Esophagus squamous epithelium (tissue), 5 donors: ENCODE measurements at places on chromosomes 1 and 21.

- no peaks in the 10 kb centered on the region for H3K4me1 ChIP-seq
- H3K27ac ChIP-seq: no peak overlapping the region
- no peaks in the 10 kb centered on the region for H3K36me3 ChIP-seq
- no peaks in the 10 kb centered on the region for H3K27me3 ChIP-seq
Observed at GRCh38 chr1:48859456-48859855, 82.8 kb upstream of the BEND5 start.

GRCh38 chr21:46425571-46425970 is 33.1 kb upstream of the DIP2A start:
- no peak overlapping the region for H3K27ac ChIP-seq
- peaks cover 94% of the 10 kb centered on the region for H3K36me3 ChIP-seq
- no peaks in the 10 kb centered on the region for H3K27me3 ChIP-seq
- no peak for DNase-seq
- H3K4me1 ChIP-seq: no peaks in the 10 kb centered on the region

- H3K27me3 ChIP-seq: no peaks in the 10 kb centered on the region
- H3K4me3 ChIP-seq: no peak overlapping the region
- no peak for DNase-seq
- no peaks in the 10 kb centered on the region for H3K36me3 ChIP-seq
Observed at GRCh38 chr1:5492846-5493245, 499.4 kb downstream of the NPHP4 start.

DNA sequence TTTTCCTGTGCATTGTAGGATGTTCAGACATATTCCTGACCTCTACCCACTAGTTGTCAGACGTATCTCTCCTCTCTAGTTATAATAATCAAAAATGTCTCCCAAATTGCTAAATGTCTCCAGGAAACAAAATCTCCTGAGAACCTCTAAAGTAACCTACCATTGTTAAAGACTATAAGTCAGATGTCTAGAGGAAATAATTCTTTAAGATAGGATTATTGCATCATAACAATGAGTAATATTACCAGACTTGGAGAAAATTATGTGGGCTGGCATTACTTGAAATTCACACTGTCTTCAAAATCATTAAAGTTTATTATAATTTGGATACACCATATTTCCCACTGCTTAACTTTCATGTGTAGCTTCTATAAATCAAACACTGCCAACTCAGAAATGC is 643.0 kb upstream of the ADGRL2 start:
- DNase-seq: no peak
- no peak overlapping the region for H3K4me3 ChIP-seq
- no peaks in the 10 kb centered on the region for H3K36me3 ChIP-seq
- no peak overlapping the region for H3K27ac ChIP-seq

- peaks cover 88% of the 10 kb centered on the region for H3K27me3 ChIP-seq
- no peaks in the 10 kb centered on the region for H3K36me3 ChIP-seq
- DNase-seq: no peak
- no peak overlapping the region for H3K4me3 ChIP-seq
- H3K27ac ChIP-seq: no peak overlapping the region
Observed at GRCh38 chr1:2799811-2800663, 1.5 kb downstream of the TTC34 start.

DNA sequence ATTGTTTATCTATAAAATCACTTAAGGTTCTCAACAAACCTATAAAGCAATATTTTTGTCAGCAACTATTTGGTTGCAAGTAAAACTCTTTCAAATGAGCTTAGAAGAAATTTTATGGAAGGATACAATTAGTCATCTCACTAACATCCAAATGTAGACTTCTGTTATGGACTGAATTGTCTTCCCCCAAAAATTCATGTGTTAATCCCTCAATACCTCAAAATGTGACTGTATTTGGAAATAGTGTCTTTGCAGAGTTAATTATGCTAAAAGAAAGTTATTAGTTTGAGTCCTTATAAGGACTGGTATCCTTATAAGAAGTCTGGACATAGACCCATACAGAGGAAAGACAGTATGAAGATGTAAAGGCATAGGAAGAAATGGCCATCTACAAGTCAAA is 357.8 kb upstream of the PRMT6 start:
- no peak for DNase-seq
- no peaks in the 10 kb centered on the region for H3K36me3 ChIP-seq
- no peak overlapping the region for H3K4me3 ChIP-seq
- no peak overlapping the region for H3K27ac ChIP-seq
- H3K4me1 ChIP-seq: no peaks in the 10 kb centered on the region

- H3K27ac ChIP-seq: no peak overlapping the region
- no peak overlapping the region for H3K4me3 ChIP-seq
- H3K4me1 ChIP-seq: no peaks in the 10 kb centered on the region
- no peak for DNase-seq
- no peaks in the 10 kb centered on the region for H3K36me3 ChIP-seq
- H3K27me3 ChIP-seq: no peaks in the 10 kb centered on the region
Observed at GRCh38 chr1:44941424-44942324, 44.7 kb downstream of the EIF2B3 start.

DNA sequence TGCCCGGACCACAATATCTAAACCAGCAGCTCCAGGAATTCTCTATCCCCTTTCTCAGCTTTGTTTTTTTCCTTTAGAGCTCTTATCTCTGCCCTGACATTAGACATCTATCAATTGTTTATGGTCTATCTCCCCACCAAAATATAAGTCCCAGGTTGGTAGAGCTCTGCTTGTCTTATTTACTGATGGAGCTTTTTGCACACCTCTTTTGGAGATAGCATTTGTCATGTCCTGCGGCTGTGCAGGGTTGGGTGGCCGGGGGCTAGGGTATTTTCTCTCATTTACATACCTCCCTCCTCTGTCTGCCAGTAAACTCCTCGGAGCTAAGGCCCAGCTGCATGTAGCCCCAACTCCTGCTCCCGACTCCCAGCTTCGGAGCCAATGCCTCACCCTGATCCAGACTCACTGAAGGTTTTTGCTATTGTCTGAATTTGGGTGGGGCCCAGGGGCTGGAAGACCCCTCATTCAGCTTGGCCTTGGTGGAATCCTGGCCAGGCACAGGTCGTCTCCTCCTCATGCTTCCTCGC is 11.1 kb upstream of the PDE9A start:
- no peak overlapping the region for H3K27ac ChIP-seq
- no peak overlapping the region for H3K4me3 ChIP-seq
- DNase-seq: no peak
- no peaks in the 10 kb centered on the region for H3K4me1 ChIP-seq
- H3K36me3 ChIP-seq: no peaks in the 10 kb centered on the region
- H3K27me3 ChIP-seq: no peaks in the 10 kb centered on the region

- no peak for DNase-seq
- H3K4me3 ChIP-seq: no peak overlapping the region
- H3K27ac ChIP-seq: peak overlapping the region; percentile 20
- H3K4me1 ChIP-seq: peaks cover 12% of the 10 kb centered on the region
- no peaks in the 10 kb centered on the region for H3K27me3 ChIP-seq
- no peaks in the 10 kb centered on the region for H3K36me3 ChIP-seq
Observed at GRCh38 chr1:24216276-24217074, 29.4 kb upstream of the IFNLR1 start.

GRCh38 chr1:26743426-26744059 is 44.2 kb upstream of the PIGV start:
- no peak overlapping the region for H3K4me3 ChIP-seq
- no peak for DNase-seq
- H3K36me3 ChIP-seq: peaks cover under 1% of the 10 kb centered on the region
- H3K27ac ChIP-seq: peak overlapping the region; percentile 14
- H3K4me1 ChIP-seq: peaks cover 5% of the 10 kb centered on the region

- DNase-seq: no peak
- no peaks in the 10 kb centered on the region for H3K27me3 ChIP-seq
- H3K36me3 ChIP-seq: no peaks in the 10 kb centered on the region
- no peak overlapping the region for H3K27ac ChIP-seq
- peaks cover 12% of the 10 kb centered on the region for H3K4me1 ChIP-seq
- no peak overlapping the region for H3K4me3 ChIP-seq
Observed at GRCh38 chr1:245987577-245987976, 519.5 kb downstream of the SMYD3 start.

DNA sequence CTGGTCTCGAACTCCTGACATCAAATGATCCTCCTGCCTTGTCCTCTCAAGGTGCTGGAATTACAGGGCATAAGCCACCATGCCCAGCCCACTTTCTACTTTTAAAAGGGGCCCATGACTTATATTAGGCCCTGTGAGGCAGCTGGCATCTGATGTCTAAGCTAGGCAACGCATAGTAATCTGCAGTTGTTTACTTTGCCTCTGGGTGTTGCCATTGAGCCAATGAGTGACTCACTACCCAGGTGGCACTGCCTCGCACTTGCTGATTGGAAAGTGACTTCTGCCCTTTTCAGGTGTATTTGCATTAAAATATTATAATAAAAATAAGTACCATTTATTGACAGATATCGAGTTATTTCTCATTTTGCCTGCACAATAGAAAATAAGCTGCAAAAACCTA is 84.9 kb downstream of the KIF14 start:
- DNase-seq: no peak
- H3K4me1 ChIP-seq: no peaks in the 10 kb centered on the region
- no peak overlapping the region for H3K27ac ChIP-seq
- H3K27me3 ChIP-seq: no peaks in the 10 kb centered on the region

DNA sequence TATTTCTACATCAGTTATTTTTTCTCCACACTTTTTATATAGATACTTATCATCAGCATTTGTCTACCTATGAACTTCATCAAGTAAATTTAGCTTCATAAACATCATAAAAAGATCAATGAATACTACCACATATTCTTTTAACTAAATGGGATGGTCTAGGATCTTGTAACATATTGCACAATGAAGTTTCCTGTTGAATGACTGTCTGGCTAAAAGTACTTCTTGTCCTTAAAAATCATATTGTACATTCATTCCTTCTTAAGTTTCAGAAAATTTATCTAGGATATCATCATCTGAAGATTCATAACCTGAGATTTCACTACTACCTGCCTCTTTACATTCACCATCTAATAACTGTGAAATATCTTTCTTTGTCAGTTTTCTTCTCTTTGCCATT is 69.0 kb downstream of the MAGI3 start:
- H3K4me3 ChIP-seq: no peak overlapping the region
- no peaks in the 10 kb centered on the region for H3K27me3 ChIP-seq
- no peaks in the 10 kb centered on the region for H3K4me1 ChIP-seq
- H3K36me3 ChIP-seq: no peaks in the 10 kb centered on the region

- H3K4me1 ChIP-seq: peaks cover 26% of the 10 kb centered on the region
- peaks cover 69% of the 10 kb centered on the region for H3K27me3 ChIP-seq
- no peak overlapping the region for H3K27ac ChIP-seq
- peak overlapping the region; percentile 22 for H3K4me3 ChIP-seq
- no peak for DNase-seq
- no peaks in the 10 kb centered on the region for H3K36me3 ChIP-seq
Observed at GRCh38 chr1:40315795-40316594, 1.1 kb downstream of the COL9A2 start.

- no peaks in the 10 kb centered on the region for H3K36me3 ChIP-seq
- H3K27me3 ChIP-seq: no peaks in the 10 kb centered on the region
- H3K27ac ChIP-seq: peak overlapping the region; percentile 82
- no peak for DNase-seq
- H3K4me1 ChIP-seq: peaks cover 6% of the 10 kb centered on the region
Observed at GRCh38 chr1:164560556-164560955, 1.6 kb downstream of the PBX1 start.

DNA sequence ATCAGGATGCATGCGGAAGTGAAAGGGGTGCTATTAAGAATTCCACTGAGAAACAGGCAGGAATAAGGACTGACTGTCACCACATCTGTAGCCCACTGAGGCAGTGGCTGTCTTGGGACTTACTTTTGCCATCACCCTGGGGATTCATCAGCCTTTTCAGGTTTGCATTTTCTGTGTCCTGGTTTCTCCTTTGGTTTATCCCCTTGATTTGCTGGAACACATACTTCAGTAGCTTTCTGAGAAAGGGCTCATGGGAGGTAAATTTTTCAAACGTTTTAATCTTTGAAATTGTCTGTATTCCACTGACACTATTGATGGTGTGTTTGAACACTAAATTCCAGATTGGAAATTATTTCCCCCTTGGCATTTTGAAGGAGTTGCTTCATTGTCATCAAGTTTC is 80.2 kb upstream of the ACTRT2 start:
- DNase-seq: no peak
- no peaks in the 10 kb centered on the region for H3K27me3 ChIP-seq
- H3K4me3 ChIP-seq: no peak overlapping the region
- no peaks in the 10 kb centered on the region for H3K36me3 ChIP-seq
- H3K27ac ChIP-seq: no peak overlapping the region

DNA sequence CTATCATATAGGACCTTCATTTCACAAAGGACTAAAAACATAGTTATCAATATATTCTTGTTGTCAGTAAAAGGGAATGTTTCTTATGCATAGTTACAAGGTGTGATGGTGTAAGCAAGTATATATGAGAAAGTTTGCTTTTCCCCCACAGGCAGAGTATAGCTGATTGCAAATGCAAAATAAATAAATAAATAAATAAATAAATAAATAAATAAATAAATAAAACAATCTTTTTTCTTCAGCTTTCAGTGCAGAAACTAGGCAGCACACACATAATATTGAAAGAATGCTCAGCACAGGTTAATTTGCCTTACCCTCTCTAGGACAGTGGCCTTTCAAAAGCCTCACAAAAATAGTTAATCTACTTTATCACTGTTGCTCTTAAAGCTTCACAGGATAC is 138.8 kb downstream of the BRINP3 start:
- no peak overlapping the region for H3K27ac ChIP-seq
- no peaks in the 10 kb centered on the region for H3K36me3 ChIP-seq

GRCh38 chr1:61182049-61182448 is 99.7 kb downstream of the NFIA start:
- H3K36me3 ChIP-seq: no peaks in the 10 kb centered on the region
- H3K4me3 ChIP-seq: no peak overlapping the region
- H3K27me3 ChIP-seq: no peaks in the 10 kb centered on the region
- peaks cover 22% of the 10 kb centered on the region for H3K4me1 ChIP-seq

GRCh38 chr21:35940074-35940927 is 120.0 kb downstream of the SETD4 start:
- H3K4me1 ChIP-seq: no peaks in the 10 kb centered on the region
- no peak for DNase-seq
- H3K27me3 ChIP-seq: no peaks in the 10 kb centered on the region
- no peak overlapping the region for H3K4me3 ChIP-seq
- no peak overlapping the region for H3K27ac ChIP-seq

GRCh38 chr1:226979115-226979516 is 39.0 kb downstream of the COQ8A start:
- H3K27me3 ChIP-seq: no peaks in the 10 kb centered on the region
- H3K4me3 ChIP-seq: no peak overlapping the region
- H3K27ac ChIP-seq: no peak overlapping the region

- no peak for DNase-seq
- no peak overlapping the region for H3K4me3 ChIP-seq
- H3K36me3 ChIP-seq: no peaks in the 10 kb centered on the region
- peaks cover 68% of the 10 kb centered on the region for H3K27me3 ChIP-seq
- H3K27ac ChIP-seq: no peak overlapping the region
Observed at GRCh38 chr1:3697810-3698209, 45.5 kb downstream of the TP73 start.

- peaks cover 6% of the 10 kb centered on the region for H3K36me3 ChIP-seq
- H3K27ac ChIP-seq: no peak overlapping the region
- no peak overlapping the region for H3K4me3 ChIP-seq
- no peaks in the 10 kb centered on the region for H3K4me1 ChIP-seq
- no peaks in the 10 kb centered on the region for H3K27me3 ChIP-seq
Observed at GRCh38 chr1:167995038-167995437, 58.2 kb upstream of the MPC2 start.

- DNase-seq: no peak
- no peak overlapping the region for H3K4me3 ChIP-seq
- peaks cover 13% of the 10 kb centered on the region for H3K4me1 ChIP-seq
Observed at GRCh38 chr1:221089273-221089672, 210.0 kb downstream of the HLX start.
